Skin of body (tissue), 3 donors: ENCODE measurements at places on chromosomes 4 and X. TPM values are rescaled to one million over a fixed set of nuclear protein-coding genes. Genes with fewer than 3 reads are reported as not detected.
A peak's percentile ranks its signal among the peaks of the same experiment; 100 is the strongest.

TENM3 gene
- total RNA-seq, result 10.2 TPM

MAP9 gene
- total RNA-seq, result 7.1 TPM

XPNPEP2 gene
- 4.1 TPM for total RNA-seq

POU3F4 gene
- 0.10 TPM for total RNA-seq

- peak; percentile 77 for DNase-seq
These were observed 202.7 kb downstream of the SPRY1 start for GRCh38 chr4:123599061-123599919.

DNA sequence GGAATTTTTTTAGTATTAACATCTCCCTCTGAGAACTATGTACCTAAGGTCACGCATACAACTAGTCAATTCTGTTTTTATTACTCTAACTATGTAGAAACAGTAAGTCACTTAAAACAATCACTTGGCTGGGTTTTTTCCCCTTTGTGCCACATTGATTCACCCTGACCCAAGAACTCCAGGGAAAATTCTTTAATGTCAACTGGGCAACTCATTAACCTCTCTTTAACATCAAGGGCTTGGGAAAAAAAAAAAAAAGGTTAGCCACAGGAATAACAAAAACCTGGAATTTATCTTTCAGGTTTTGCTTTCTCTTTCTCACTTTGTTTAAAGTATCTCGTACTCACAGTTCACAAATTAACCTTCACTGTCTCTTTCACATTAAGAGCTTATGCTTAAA is 8.1 kb downstream of the RPL9 start:
- DNase-seq, result no peak

DNA sequence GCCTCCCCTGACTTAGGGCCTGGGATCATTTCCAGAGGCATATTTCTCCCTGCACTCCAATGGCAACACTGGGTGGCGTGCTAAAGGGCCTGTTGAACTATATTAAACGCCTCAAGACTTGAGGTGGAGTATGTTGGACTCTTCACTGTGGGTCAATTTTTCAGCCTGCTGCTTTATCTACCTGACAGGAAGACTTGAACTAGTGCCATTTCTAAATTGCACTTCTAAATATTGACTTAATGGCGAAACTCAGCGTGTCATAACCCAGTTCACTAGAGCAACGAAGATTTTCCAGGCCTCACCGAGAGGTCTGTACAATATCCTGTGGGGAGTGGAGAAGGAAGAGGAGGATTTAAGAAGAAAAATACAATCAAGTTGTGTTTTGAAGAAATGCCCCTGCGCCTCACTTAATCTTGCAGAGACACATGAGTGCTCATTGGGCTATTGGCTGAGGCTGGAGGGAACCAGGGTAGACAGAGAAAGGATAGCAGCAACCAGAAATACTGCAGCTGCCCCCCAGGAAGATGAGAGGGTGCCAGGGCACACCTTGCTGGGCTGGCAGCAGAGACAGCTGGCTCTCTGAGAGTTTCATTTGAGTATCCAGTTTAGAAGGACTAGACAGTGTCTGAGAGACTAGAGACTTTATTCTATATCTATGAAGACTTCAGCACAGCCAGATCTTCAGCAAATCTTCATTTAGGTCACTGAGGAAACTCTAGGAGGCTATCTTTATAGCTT is 67.4 kb downstream of the ENPP6 start:
- no peak for DNase-seq

DNA sequence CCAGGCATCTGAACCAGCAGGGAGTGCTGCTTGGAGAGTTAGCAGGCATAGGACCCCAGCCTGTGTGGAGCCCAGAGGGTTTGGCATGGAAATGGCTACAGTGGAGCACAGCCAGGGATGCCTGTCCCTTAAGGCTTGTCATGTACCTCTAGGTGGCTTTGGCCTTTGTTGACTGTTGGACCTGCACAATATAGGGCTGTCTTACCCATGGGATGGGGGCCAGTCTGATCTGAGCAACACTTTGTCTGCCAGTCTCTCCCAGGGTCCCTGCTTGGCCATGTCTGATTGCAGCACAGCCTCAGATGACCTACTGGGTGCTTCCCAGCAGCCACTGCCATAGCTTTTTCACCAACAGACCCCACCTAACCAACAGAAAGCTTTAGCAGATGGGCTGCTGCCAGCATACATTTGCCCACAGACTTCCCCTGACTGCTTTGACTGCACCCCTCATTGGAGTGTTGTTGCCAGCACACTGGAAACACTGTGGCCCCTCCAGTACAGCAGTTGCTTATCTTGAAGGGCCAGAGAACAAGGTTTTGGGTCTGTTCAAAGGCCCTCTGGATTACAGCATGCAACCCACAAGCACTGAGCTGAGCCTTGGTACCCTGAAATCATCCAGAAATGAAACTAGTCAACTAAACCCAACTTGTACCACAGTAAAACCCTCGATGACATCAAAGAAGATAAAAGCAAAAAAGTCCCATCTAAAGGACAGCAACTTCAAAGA is 22.1 kb downstream of the ANAPC10 start:
- DNase-seq, result no peak

DNA sequence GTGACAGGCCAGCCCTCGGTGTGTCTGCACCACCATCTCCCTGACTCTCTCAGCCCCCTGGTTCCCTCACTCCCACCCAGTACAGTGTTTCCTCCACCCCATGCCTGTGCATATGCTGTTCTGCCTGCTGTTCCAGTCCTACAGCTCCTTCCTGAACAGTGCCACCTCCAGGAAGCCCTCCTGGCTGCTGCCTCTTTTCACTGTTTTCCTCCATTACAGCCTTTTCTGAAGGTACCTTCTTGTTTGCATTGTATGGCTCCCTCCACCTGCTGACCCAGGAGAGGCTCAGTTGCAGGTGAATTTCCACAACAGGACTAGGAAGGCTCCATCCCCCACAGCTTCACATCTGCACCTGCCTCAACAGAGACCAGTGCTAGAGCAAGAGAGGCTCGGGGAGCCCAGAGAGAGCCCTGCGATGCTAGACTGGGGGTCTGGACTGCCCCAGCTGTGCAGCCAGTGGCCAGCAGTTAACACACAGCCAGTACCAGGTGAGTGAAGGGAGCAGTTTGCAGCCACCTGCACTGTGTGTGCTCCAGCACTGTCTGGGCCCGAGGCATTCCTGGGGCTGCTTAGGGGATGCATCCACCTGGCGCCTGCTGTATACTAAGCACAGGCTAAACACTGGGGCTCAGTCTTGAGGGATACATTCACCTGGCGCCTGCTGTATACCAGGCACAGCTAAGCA is 92.0 kb downstream of the ADRA2C start:
- DNase-seq, result no peak

DNA sequence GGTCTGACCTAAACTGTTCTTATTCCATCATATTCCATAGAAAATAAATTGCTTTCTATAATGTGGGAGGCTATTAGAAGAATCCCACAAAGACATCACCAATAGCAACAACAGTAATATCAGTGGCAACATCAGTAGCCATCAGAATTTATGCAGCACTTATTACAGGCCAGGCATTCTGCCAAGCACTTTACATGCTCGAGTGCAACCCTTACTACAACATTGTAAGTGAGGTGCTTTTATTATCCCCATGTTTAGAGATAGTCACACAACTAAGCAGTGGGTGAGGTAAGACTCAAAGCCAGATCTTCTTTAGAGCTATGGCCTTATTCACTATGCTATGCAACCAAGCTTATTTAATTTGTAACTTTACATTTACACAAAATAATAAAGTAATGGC is 317.1 kb upstream of the BMP3 start:
- no peak for DNase-seq

DNA sequence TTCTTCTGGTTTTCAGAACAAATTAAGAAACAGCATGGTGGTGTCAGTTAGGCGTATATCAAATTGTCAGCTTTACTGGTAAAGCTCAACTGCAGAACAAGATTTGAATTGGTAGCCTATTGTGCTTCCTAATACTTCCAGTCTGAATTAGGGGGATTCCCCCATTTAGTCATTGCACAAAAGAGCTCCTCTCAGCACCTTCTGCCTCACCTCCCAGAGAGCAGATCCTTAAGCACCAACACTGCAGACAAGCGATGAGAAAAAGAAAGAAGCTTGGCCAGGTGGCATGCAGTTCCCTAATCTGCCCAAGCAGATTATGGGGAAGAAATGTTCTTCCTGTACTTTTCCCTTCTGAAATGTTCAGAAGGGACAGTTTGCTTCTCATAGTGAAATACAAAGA is 9.2 kb downstream of the MAP9 start:
- no peak for DNase-seq

- no peak for DNase-seq
These were observed 180.2 kb downstream of the PALLD start for GRCh38 chr4:168677063-168677462.

DNA sequence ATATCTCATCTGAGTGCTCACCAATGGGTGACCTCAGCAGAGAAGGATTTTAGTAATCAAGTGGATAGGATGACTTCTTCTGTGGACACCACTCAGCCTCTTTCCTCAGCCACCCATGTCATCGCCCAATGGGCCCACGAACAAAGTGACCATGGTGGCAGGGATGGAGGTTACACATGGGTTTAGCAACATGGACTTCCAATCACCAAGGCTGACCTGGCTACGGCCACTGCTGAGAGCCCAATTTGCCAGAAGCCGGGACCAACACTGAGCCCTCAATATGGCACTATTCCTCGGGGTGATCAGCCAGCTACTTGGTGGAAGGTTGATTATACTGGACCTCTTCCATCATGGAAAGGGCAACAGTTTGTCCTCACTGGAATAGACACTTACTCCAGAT is 97.4 kb downstream of the LCORL start:
- DNase-seq, result no peak

DNA sequence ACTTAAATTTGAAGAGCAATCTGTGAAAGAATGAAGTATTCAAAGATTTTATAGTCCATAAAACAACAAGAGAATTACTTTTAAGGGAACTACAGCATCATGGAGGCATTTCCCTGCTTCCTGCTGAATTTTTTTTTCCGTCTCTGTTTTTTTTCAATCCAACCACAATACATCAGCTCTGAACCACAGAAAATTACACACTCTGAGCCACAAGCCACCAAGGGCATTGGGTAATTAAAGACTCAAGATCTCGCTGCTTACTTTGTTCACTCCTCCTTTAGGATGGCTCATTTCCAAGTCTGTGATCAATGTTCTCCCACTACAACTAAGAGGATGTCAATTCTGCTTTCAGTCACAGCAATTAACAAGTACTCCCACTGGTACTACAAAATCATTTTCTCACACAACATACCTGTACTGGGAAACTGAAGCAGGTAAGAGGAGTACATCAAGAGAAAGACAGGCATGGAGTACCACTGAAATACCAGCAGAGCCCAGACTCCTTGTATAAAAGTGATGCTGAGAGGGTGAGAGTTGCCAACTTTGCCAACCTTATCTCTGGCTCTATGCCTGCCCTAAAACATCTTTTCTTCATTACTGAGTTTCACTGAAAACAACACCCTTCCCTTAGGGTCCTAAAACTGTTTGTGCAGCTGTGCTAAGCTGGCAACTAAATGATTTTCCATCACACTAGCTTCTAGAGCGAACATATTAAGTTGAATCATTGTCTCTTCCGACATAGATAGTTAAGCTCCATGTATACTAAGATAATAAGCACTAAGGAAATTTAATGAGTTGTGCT is 105.8 kb upstream of the MAGEB18 start:
- DNase-seq, result no peak
